ENCODE measurements at places on chromosomes 12 and 14. TPM values are rescaled to one million over a fixed set of nuclear protein-coding genes. Genes with fewer than 3 reads are reported as not detected.

TAC3 gene
- not detected for polyA plus RNA-seq

GDF3 gene
- not detected for polyA plus RNA-seq

CMKLR1 gene
- 32.5 TPM for polyA plus RNA-seq

WDHD1 gene
- polyA plus RNA-seq, result 6.6 TPM

PLEKHG7 gene
- not detected for polyA plus RNA-seq

MGP gene
- polyA plus RNA-seq, result not detected

ACSS3 gene
- not detected for polyA plus RNA-seq

RPS6KL1 gene
- not detected for polyA plus RNA-seq

CD69 gene
- polyA plus RNA-seq, result 142 TPM

CABP1 gene
- polyA plus RNA-seq, result not detected

IKZF4 gene
- polyA plus RNA-seq, result 1.0 TPM

RHEBL1 gene
- polyA plus RNA-seq, result 22.5 TPM

DTD2 gene
- 15.0 TPM for polyA plus RNA-seq

HOTAIR gene
- not detected for polyA plus RNA-seq

HOXC13 gene
- polyA plus RNA-seq, result not detected

GRCh38 chr14:75461755-75462349 is 34.0 kb downstream of the JDP2 start:
- H3K4me3 ChIP-seq, result no peak overlapping the region
- no peak overlapping the region for H3K27ac ChIP-seq
- DNase-seq, result no peak
- H3K27me3 ChIP-seq, result no peaks in the 10 kb centered on the region
- no peaks in the 10 kb centered on the region for H3K36me3 ChIP-seq

DNA sequence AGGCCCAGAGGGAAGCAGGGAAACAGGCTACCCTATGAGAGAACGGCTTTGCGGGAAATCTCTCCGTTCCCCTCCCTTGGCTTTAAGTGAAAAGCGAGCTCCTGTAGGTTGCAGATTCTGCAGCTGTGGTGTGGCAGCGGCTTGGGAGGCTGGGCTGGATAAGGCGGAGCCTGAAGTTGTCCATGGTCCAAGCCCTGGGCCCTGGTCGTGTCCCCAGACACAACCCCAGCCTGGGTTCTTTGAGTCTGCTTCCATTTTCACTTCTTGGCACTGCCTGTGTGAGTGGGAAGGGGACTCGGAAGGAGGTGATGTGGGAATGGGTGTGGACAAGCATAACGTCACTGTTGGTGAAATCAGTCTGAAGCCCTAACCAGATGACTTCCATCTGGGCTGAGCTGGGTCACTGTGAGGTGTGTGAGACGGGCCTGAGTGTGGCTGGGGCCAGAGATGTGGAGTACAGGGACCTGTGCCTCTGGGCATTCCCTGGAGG is 43.0 kb upstream of the CTDSP2 start:
- H3K36me3 ChIP-seq, result no peaks in the 10 kb centered on the region
- H3K4me3 ChIP-seq, result no peak overlapping the region
- no peak overlapping the region for H3K27ac ChIP-seq
- H3K27me3 ChIP-seq, result peaks cover 6% of the 10 kb centered on the region
- no peaks in the 10 kb centered on the region for H3K4me1 ChIP-seq

GRCh38 chr12:50477241-50477832 is 27.4 kb upstream of the DIP2B start:
- no peaks in the 10 kb centered on the region for H3K4me1 ChIP-seq
- no peaks in the 10 kb centered on the region for H3K27me3 ChIP-seq
- DNase-seq, result no peak
- peaks cover 41% of the 10 kb centered on the region for H3K36me3 ChIP-seq
- H3K4me3 ChIP-seq, result no peak overlapping the region

DNA sequence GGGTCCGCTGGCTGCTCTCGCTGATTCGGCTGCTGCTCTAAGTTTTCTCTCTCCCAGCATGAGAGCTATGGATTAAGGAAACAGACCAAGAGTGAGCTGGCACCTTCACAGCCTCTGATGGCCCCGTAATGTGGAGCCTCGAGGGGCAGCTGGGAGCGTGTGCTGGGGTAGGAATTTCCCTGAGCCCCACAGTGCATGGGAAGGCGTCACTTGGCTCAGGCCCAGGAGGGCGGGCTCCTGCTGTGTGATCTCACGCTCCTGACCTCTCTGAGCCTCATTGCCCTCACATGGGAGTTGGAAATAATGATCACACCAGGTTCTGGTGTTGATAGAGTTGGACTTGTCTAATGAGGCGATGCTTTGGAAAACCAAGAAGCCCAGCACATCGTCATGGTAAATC is 238.6 kb upstream of the CRY1 start:
- peaks cover 42% of the 10 kb centered on the region for H3K4me1 ChIP-seq
- H3K4me3 ChIP-seq, result no peak overlapping the region
- H3K27ac ChIP-seq, result no peak overlapping the region
- peaks cover 3% of the 10 kb centered on the region for H3K36me3 ChIP-seq

- H3K27ac ChIP-seq, result no peak overlapping the region
- no peaks in the 10 kb centered on the region for H3K36me3 ChIP-seq
- no peak overlapping the region for H3K4me3 ChIP-seq
- peaks cover 8% of the 10 kb centered on the region for H3K4me1 ChIP-seq
- no peak for DNase-seq
- H3K27me3 ChIP-seq, result no peaks in the 10 kb centered on the region
Observed at GRCh38 chr12:92297932-92298696, 152.5 kb upstream of the BTG1 start.

- no peak overlapping the region for H3K27ac ChIP-seq
- no peak for DNase-seq
- peaks cover 9% of the 10 kb centered on the region for H3K4me1 ChIP-seq
Observed at GRCh38 chr14:55739967-55740648, 160.1 kb downstream of the KTN1 start.

GRCh38 chr14:68208218-68208617 is 388.6 kb downstream of the RAD51B start:
- DNase-seq, result no peak
- H3K4me3 ChIP-seq, result no peak overlapping the region
- H3K27me3 ChIP-seq, result peaks cover 6% of the 10 kb centered on the region
- H3K27ac ChIP-seq, result peak overlapping the region; percentile 93
- peaks cover 51% of the 10 kb centered on the region for H3K4me1 ChIP-seq
- H3K36me3 ChIP-seq, result no peaks in the 10 kb centered on the region

DNA sequence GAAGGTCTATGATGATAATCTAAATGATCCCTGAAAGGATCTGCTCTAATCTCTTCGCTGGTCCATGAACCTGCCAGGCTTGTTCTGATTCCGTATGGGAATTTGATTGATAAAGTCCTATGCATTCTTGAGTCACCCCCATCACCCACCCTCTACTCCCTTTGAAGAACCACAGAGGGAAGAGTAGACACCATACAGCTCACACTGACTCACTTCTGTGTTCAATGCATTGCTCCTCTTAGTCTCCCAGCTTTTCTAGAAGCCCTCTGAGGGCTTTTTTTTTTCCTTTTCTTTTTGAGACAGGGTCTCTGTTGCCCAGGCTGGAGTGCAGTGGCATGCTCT is 18.5 kb upstream of the GPRC5A start:
- no peak overlapping the region for H3K27ac ChIP-seq
- H3K27me3 ChIP-seq, result no peaks in the 10 kb centered on the region
- no peak overlapping the region for H3K4me3 ChIP-seq
- no peaks in the 10 kb centered on the region for H3K4me1 ChIP-seq

GRCh38 chr12:28378736-28379135 is 188.5 kb downstream of the CCDC91 start:
- H3K4me1 ChIP-seq, result peaks cover 23% of the 10 kb centered on the region
- no peak overlapping the region for H3K4me3 ChIP-seq
- H3K36me3 ChIP-seq, result peaks cover 27% of the 10 kb centered on the region
- H3K27me3 ChIP-seq, result no peaks in the 10 kb centered on the region

- DNase-seq, result no peak
- no peak overlapping the region for H3K4me3 ChIP-seq
- no peaks in the 10 kb centered on the region for H3K4me1 ChIP-seq
- H3K36me3 ChIP-seq, result no peaks in the 10 kb centered on the region
Observed at GRCh38 chr14:51612449-51612848, 39.3 kb upstream of the FRMD6 start.

GRCh38 chr14:66910311-66910840 is 278.9 kb upstream of the GARIN2 start:
- DNase-seq, result no peak
- no peaks in the 10 kb centered on the region for H3K4me1 ChIP-seq
- no peak overlapping the region for H3K27ac ChIP-seq
- no peak overlapping the region for H3K4me3 ChIP-seq

DNA sequence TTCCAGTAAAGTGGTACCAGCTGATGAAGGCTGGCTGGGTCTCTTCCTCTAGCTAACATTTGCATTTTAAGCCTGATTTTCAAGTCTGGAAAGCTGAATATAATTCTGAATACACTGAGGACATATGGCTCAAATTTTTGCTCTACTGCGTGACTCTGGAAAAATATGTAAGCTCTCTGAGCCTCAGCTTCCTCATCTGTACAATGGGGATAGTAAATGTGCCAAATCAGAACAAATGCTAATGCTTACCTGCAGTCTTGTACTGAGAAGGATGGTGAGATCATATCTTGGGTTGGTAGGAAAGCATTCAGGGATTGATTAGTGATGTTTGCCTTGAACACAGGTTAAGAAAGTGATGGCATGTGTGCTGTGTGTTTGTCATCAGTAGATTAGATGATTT is 14.6 kb downstream of the HNF1A start:
- DNase-seq, result no peak
- no peak overlapping the region for H3K27ac ChIP-seq
- H3K4me1 ChIP-seq, result no peaks in the 10 kb centered on the region
- H3K36me3 ChIP-seq, result peaks cover 8% of the 10 kb centered on the region

DNA sequence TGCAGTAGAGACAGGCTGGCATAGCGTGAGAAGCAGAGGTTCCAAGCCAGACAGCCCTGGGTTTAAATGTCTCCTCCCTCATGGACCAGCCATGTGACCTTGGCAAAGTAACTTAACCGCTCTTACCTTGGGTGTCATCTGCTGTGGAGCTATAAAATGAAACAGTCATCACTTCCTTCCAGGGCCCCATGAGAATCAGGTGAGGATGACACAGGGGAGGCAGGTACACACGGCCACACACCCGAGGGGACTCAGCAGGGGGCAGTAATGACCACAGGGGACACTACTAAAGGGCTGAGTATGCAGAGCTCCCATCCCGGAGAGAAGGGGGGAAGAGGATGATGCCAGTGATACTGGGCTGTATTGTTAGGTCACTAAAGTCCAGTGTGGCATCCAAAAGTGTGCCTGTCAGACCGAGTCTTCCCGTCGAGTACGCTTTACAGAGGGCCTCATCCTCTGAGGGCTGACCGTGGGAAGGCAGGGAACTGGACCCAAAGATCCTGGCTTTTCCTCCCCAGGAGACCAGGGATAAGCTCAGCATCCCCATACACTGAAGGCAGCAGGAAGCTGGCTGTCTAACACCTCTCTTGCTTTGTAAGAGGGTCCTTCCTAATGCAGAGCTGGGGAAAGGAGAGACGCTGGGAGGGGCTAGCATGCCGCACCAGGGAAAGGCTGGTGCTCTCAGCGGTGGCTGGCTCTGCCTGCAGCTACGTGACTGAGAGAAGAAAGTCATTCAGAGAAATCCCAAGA is 94.2 kb downstream of the SINHCAF start:
- H3K27ac ChIP-seq, result no peak overlapping the region
- no peak overlapping the region for H3K4me3 ChIP-seq
- DNase-seq, result no peak
- H3K36me3 ChIP-seq, result no peaks in the 10 kb centered on the region

DNA sequence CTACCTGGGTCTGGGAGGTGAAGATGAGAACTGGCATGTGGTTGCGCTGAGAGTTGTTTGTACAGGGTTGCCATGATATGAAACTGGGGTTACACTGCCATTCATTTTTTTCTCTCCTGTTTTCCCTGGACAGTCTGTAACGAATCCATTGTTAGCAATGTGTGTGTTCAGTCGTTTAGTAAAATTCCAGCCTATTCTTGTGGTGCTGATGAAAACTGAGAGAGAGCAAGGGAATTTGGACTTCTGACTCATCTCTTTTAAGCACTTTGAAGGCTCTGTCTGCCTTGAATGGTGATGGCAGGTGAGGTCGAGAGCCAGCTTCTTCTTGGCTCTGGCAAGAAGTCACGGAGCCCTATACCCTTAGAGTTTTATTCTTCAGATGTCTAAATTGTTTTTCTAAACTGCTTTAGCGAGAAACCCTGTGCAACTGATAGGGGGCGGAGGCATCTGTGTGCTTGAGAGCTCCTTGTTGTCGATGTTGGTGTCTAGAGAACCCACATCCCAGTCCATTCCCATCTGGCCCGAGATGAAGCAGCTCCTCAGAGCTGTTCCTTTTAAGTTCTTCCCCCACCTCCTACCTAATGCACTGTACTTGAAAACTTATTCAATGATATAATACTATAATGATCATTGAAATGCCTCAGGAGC is 204.4 kb downstream of the TMX1 start:
- H3K4me3 ChIP-seq, result no peak overlapping the region
- H3K4me1 ChIP-seq, result no peaks in the 10 kb centered on the region
- DNase-seq, result no peak
- H3K36me3 ChIP-seq, result no peaks in the 10 kb centered on the region

DNA sequence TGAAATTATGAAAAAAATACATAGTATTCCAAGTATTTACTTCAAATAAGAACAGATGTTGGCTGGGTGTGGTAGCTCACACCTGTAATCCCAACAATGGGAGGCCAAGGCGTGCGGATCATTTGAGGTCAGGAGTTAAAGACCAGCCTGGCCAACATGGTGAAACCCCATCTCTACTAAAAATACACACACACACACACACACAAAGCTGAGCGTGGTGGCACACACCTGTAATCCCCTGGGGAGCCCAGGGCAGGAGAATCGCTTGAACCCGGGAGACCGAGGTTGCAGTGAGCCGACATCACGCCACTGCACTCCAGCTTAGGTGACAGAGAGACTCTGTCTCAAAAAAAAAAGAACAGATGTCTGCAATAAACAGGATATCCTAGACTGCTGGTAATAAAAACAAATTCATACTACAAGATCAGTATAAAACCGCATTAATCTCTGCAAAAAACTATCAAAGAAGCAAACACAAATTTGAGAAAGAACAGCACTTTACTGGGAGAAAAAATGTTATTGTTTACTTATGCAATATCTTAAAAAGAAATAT is 23.8 kb downstream of the EEA1 start:
- H3K27me3 ChIP-seq, result no peaks in the 10 kb centered on the region
- DNase-seq, result no peak
- H3K4me1 ChIP-seq, result peaks cover 23% of the 10 kb centered on the region

DNA sequence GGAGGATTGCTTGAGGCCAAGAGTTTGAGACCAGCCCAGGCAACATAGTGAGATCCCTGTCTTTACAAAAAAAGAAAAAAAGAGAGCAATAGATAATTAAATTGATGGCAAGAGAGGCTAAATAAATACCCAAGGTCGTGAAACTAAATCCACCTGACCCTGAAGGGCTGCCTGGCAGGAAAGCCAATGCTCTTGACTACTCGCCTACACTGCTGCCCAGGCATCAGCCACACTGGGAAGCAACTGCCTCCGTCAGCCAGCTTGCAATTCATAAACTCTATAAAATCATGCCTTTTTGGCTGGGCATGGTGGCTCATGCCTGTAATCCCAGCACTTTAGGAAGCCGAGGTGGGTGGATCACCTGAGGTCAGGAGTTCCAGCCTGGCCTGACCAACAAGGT is 31.7 kb upstream of the RASSF3 start:
- H3K4me1 ChIP-seq, result peaks cover under 1% of the 10 kb centered on the region
- DNase-seq, result no peak
- no peak overlapping the region for H3K4me3 ChIP-seq

Data from immature natural killer cell (primary cell).